ENCODE measurements at places on chromosomes 1 and 21.

GRCh38 chr21:31482460-31482859 lies 138.4 kb upstream of the TIAM1 start:
- no peak for DNase-seq
- no peaks in the 10 kb centered on the region for H3K4me1 ChIP-seq
- H3K36me3 ChIP-seq = no peaks in the 10 kb centered on the region
- H3K27ac ChIP-seq = no peak overlapping the region
- 0 out of 2 replicates have a peak, but pooled peaks cover 8% of the 10 kb centered on the region for H3K27me3 ChIP-seq

- no peaks in the 10 kb centered on the region for H3K27me3 ChIP-seq
- no peak overlapping the region for H3K4me3 ChIP-seq
- no peak overlapping the region for H3K27ac ChIP-seq
- no peaks in the 10 kb centered on the region for H3K36me3 ChIP-seq
- peak; percentile 13 for DNase-seq
Observed at GRCh38 chr1:169682071-169682470, 29.3 kb downstream of the SELL start.

- H3K27ac ChIP-seq = no peak overlapping the region
- H3K4me1 ChIP-seq = no peaks in the 10 kb centered on the region
- H3K4me3 ChIP-seq = no peak overlapping the region
- H3K36me3 ChIP-seq = no peaks in the 10 kb centered on the region
Observed at GRCh38 chr1:205672970-205673369, 7.3 kb downstream of the SLC45A3 start.

- H3K36me3 ChIP-seq = no peaks in the 10 kb centered on the region
- H3K27ac ChIP-seq = peak overlapping the region; percentile 9
Observed at GRCh38 chr1:222042120-222042519, 300.2 kb upstream of the DUSP10 start.

DNA sequence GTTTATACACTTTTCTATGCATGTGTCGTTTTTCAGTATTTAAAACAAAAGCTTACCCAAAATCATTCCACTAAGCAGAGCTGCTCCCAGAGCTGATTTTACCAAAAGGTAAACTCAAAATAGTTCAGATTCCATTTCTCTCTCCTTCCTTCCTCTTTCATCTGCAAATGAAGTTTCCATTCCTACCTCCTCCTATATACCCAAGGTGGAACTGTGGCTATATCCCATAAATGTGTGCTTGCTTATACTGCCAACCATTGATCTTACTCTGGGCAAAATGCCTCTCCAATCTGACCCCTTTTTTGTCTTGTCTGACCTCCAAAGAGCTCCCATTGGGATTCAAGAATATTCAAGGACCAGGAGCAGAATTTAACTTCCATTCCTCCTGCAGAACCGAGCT lies 9.5 kb downstream of the OLFML2B start:
- no peak overlapping the region for H3K4me3 ChIP-seq
- no peak overlapping the region for H3K27ac ChIP-seq
- DNase-seq = no peak
- no peaks in the 10 kb centered on the region for H3K27me3 ChIP-seq
- H3K4me1 ChIP-seq = peaks cover 9% of the 10 kb centered on the region
- H3K36me3 ChIP-seq = no peaks in the 10 kb centered on the region

- H3K27ac ChIP-seq = no peak overlapping the region
- DNase-seq = no peak
- peaks cover 20% of the 10 kb centered on the region for H3K27me3 ChIP-seq
- no peaks in the 10 kb centered on the region for H3K36me3 ChIP-seq
Observed at GRCh38 chr1:234327577-234328164, 45.6 kb upstream of the COA6 start.

GRCh38 chr1:94713472-94714141 lies 106.5 kb upstream of the SLC44A3 start:
- H3K4me1 ChIP-seq = peaks cover 43% of the 10 kb centered on the region
- peak overlapping the region; percentile 78 for H3K27ac ChIP-seq
- H3K4me3 ChIP-seq = no peak overlapping the region
- H3K36me3 ChIP-seq = no peaks in the 10 kb centered on the region
- DNase-seq = peak; percentile 100

DNA sequence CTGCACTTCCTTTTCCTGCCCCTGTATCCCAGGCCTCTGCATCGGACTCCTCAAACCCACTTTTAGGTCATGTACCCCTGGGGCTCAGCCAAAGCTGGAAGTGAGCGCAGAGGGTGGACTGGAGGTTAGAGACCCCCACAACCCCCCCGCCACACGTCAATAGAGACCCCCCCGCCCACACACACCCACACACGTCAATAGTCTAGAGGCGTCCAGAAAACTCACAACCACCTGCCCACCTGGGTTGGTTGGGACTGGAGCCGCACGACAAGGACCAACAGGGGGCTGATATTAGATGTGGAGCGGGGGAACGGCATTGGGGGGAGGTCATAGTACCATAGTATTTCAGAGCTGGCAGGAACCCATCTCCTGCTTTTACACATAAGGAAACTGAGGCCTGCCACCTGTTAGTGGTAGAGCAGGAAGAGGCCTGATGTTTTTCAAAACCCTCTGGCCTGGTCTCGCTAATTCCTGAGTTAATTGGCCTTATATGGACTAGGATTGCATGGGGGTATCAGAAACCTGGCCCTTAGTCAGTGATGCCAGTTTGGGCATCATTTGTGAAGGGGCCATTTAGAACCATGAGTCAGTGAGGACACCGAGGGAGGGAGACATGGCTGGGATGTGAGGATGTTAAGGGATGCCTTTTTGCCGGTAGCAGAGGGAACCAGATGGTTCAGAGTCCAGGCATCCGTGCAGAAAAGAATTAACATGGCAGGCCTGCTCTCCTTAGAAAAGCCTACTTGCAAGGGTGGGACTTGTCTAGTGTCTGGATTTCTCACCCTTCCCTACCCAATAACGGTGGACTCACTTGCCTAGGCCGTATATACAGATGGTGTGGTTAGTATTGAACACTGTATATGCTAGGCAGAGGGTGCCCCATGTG lies 1.1 kb downstream of the NENF start:
- H3K4me3 ChIP-seq = peak overlapping the region; percentile 69
- H3K4me1 ChIP-seq = peaks cover 18% of the 10 kb centered on the region
- no peak overlapping the region for H3K27ac ChIP-seq
- DNase-seq = peak; percentile 38

- H3K36me3 ChIP-seq = no peaks in the 10 kb centered on the region
- H3K4me3 ChIP-seq = no peak overlapping the region
- DNase-seq = no peak
- H3K27me3 ChIP-seq = no peaks in the 10 kb centered on the region
- H3K4me1 ChIP-seq = peaks cover 19% of the 10 kb centered on the region
- H3K27ac ChIP-seq = no peak overlapping the region
Observed at GRCh38 chr1:91765293-91765692, 120.7 kb downstream of the TGFBR3 start.

Measured in GM23248 (cell line).